ENCODE measurements at places on chromosomes 2 and 18. TPM values are rescaled to one million over a fixed set of nuclear protein-coding genes. Genes with fewer than 3 reads are reported as not detected.

LAPTM4A gene
- total RNA-seq: 220 TPM

UPP2 gene
- not detected for total RNA-seq

IL37 gene
- total RNA-seq: 1.1 TPM

ANKRD62 gene
- total RNA-seq: 0.20 TPM

LYPD6B gene
- 0.79 TPM for total RNA-seq

SLC16A14 gene
- total RNA-seq: 3.1 TPM

CCDC74B gene
- 2.4 TPM for total RNA-seq

DNA sequence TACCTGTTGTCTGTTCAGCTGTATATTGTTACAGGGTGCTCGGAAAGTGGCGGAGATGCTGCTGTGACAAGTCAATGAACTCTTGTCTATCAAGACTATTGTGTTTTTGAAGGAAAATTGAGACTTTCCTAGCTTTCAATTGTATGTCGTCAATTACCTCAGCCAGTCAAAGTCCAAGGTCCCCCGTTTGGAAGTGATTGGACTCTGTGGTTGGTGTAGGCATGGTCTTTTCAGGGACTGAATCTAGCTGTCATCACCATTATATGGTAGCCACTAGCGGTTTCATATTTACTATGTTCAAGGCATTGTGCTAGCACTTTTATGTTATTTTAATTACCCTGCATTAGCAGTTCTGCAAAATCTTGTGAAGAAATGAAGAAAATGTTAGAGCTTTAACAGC lies 54.9 kb downstream of the XRCC5 start:
- no peaks in the 10 kb centered on the region for H3K27me3 ChIP-seq
- peaks cover 96% of the 10 kb centered on the region for H3K36me3 ChIP-seq
- H3K27ac ChIP-seq: no peak overlapping the region
- no peak overlapping the region for H3K4me3 ChIP-seq

DNA sequence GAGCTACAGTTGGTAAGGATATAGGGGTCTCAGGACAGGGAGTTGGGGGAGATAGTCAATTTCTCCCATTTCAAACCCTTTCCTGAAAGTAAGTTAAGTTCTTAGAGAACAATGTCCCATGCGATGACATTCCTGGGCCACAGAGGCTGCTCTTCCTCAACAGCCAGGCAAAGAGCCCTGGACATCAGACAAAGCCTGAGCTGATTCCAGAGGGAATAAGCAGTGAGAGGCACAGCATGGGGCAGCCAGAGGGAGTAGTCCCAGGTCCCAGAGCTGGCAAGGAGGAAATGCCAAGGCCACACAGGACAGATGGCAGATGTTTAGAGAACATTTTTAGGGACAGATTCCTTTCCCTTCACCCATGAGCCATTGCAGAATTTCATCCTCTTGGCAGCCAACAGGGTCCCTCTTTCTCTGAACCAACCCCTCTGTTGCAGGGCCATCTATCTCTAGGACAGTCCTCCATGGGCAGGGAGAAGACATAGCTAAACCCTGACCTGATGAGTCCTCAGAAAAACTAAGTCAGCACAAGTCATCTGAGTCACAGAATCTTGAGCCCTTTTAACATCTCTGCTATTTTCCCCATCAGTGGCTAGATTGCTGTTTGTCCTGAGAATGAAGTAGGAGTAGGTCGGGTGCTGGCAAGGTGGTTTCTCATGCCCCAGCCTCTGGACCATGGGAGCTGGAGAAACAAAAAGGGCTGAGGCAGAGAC lies 81.6 kb upstream of the STPG4 start:
- no peak for DNase-seq
- H3K27ac ChIP-seq: no peak overlapping the region
- H3K36me3 ChIP-seq: no peaks in the 10 kb centered on the region

DNA sequence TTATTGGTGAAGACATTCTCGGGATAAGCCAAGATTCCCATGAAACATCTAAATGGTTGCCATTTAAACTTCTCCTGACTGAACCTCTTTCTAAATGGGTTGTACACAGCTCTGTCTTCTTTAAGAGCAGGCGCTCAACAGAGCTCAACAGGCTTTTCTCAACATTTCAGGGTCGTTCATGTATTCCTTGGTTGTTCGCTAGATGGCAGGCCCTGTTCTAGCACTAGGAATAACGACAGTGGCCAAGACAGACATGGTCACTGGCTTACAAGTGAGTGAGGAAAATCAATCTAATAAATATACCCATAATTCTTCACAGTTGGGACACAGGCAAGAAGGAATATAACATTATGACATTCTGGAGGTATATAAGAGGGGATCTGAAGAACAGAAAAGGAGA lies 154.5 kb downstream of the SMAD2 start:
- no peak for DNase-seq
- H3K4me1 ChIP-seq: no peaks in the 10 kb centered on the region
- no peaks in the 10 kb centered on the region for H3K36me3 ChIP-seq
- H3K27ac ChIP-seq: no peak overlapping the region
- H3K4me3 ChIP-seq: no peak overlapping the region

- H3K4me1 ChIP-seq: peaks cover 17% of the 10 kb centered on the region
- H3K4me3 ChIP-seq: no peak overlapping the region
- no peaks in the 10 kb centered on the region for H3K36me3 ChIP-seq
- H3K27me3 ChIP-seq: no peaks in the 10 kb centered on the region
- no peak for DNase-seq
- H3K27ac ChIP-seq: peak overlapping the region; percentile 1
Measured at GRCh38 chr2:54704238-54704637, 19.2 kb upstream of the EML6 start.

DNA sequence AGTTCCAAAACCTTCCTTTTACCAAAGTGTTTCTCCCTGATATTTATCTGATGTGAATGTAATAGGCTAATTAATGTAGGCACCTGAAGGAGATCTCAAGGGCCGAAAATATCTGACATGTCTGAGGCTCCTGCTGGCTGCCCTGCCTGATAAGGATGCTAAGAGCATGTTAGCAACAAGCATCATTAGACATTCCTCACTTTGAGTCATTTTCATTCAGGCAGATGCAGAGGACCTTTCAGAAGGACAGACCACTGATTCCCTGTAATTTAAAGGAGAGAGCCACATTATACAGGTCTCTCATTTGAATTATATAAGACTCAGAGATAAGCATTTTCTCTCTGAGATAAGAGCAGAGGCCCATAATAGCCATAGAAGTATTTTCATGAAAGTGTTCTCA lies 222.4 kb upstream of the NCKAP5 start:
- no peaks in the 10 kb centered on the region for H3K4me1 ChIP-seq
- no peak overlapping the region for H3K4me3 ChIP-seq
- DNase-seq: no peak
- no peaks in the 10 kb centered on the region for H3K27me3 ChIP-seq
- H3K36me3 ChIP-seq: no peaks in the 10 kb centered on the region

- no peaks in the 10 kb centered on the region for H3K36me3 ChIP-seq
- H3K27me3 ChIP-seq: no peaks in the 10 kb centered on the region
- peaks cover 2% of the 10 kb centered on the region for H3K4me1 ChIP-seq
- H3K27ac ChIP-seq: no peak overlapping the region
Measured at GRCh38 chr2:213290501-213290900, 6.2 kb downstream of the SPAG16 start.

GRCh38 chr18:54713386-54713785 lies 114.9 kb upstream of the RAB27B start:
- DNase-seq: no peak
- no peak overlapping the region for H3K4me3 ChIP-seq
- peaks cover 4% of the 10 kb centered on the region for H3K4me1 ChIP-seq
- H3K27ac ChIP-seq: no peak overlapping the region
- H3K36me3 ChIP-seq: no peaks in the 10 kb centered on the region
- H3K27me3 ChIP-seq: peaks cover 24% of the 10 kb centered on the region

- H3K4me3 ChIP-seq: no peak overlapping the region
- no peaks in the 10 kb centered on the region for H3K27me3 ChIP-seq
- H3K4me1 ChIP-seq: no peaks in the 10 kb centered on the region
- DNase-seq: no peak
- H3K36me3 ChIP-seq: no peaks in the 10 kb centered on the region
Measured at GRCh38 chr2:151056870-151057269, 204.8 kb downstream of the RBM43 start.

DNA sequence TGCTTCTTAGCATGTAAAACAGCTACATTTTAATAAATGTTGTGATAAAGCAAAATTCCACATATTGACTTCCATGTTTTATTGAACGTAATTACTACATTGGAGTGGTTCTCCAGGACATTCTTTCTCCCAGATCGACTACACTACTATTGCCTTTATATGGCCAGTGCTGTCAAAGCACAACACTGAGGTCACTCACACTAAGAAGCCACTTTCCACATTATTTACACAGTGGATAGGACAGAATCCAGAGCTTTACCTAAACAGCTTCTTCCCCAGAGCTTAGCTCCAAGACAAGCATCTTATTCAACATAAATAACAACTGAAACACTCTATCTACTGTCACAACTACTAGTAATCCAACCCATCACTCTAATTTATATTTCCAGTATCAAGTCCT lies 73.9 kb upstream of the WDR75 start:
- no peak overlapping the region for H3K4me3 ChIP-seq
- H3K4me1 ChIP-seq: no peaks in the 10 kb centered on the region
- H3K27me3 ChIP-seq: no peaks in the 10 kb centered on the region
- H3K36me3 ChIP-seq: no peaks in the 10 kb centered on the region
- no peak overlapping the region for H3K27ac ChIP-seq

DNA sequence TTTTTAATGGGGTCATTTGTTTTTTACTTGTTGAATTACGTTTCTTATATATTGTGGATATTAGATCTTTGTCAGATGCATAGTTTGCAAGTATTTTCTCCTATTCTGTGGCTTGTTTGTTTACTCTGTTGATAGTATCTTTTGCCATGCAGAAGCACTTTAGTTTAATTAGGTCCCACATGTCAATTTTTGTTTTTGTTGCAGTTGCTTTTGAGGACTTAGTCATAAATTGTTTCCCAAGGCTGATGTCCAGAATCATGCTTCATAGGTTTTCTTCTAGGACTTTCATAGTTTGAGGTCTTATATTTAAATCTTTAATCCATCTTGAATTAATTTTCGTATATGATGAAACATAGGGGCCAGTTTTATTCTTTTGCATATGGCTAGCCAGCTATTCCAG lies 13.2 kb downstream of the PIKFYVE start:
- H3K4me3 ChIP-seq: no peak overlapping the region
- H3K4me1 ChIP-seq: no peaks in the 10 kb centered on the region
- no peaks in the 10 kb centered on the region for H3K36me3 ChIP-seq

DNA sequence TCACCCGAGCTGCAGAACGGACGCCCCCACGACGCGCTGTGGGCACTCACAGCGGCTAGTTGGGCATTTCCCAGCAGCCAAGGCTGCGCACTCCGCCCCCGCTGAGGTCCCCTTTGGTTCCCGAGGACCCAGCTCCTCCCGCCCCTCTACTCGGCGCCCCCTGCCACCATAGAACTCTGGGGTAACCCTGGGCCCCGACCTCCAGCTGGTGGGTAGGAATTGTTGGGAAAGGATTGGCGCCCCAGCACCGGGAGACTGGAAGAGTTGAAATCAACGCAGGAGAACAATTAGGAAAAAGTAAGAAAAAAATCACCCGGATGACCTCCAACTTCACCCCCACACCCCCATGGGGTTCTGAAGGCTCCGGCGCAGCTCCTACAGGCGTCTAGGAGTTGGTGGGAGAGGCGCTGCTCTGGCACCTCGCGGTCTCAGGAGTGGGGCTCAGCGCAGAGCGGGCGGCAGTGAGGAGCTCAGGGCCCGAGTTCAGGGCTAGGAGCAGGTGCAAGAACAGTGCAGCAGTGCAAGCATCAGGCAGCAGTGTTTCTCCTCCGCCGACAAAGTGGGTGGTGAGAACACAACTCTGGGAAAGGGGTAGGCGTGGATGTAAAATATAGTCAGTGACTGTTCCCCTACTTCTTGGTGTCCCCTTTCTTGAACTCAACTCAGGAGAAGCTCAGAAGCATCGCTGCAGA lies 14.0 kb downstream of the POU3F3 start:
- H3K36me3 ChIP-seq: no peaks in the 10 kb centered on the region
- no peak overlapping the region for H3K27ac ChIP-seq
- H3K4me1 ChIP-seq: peaks cover 17% of the 10 kb centered on the region
- H3K4me3 ChIP-seq: no peak overlapping the region
- peaks cover 100% of the 10 kb centered on the region for H3K27me3 ChIP-seq

GRCh38 chr2:106694964-106695470 lies 190.9 kb downstream of the ST6GAL2 start:
- DNase-seq: no peak
- H3K4me1 ChIP-seq: no peaks in the 10 kb centered on the region
- no peaks in the 10 kb centered on the region for H3K36me3 ChIP-seq
- no peaks in the 10 kb centered on the region for H3K27me3 ChIP-seq
- no peak overlapping the region for H3K27ac ChIP-seq

DNA sequence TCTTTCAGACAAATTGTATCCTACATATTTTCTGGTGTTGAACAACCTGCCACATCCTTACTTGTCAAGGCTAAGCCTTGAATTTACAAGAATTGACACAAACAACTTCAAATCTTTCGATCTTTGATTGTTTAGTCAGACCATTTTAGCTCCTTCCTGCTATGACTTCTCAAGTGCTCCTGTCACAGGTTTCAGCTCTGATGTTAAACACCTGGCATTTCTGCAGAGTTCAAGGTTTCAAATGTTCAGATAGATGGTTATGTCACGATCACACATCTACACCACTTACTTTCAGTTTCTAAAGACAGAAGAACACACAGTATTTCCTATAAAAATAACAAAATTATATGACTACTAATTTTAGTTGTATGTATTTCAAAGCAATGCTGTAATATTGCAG lies 84.0 kb downstream of the RND3 start:
- no peak overlapping the region for H3K27ac ChIP-seq
- H3K4me3 ChIP-seq: no peak overlapping the region
- no peak for DNase-seq
- no peaks in the 10 kb centered on the region for H3K27me3 ChIP-seq
- H3K36me3 ChIP-seq: no peaks in the 10 kb centered on the region
- no peaks in the 10 kb centered on the region for H3K4me1 ChIP-seq

DNA sequence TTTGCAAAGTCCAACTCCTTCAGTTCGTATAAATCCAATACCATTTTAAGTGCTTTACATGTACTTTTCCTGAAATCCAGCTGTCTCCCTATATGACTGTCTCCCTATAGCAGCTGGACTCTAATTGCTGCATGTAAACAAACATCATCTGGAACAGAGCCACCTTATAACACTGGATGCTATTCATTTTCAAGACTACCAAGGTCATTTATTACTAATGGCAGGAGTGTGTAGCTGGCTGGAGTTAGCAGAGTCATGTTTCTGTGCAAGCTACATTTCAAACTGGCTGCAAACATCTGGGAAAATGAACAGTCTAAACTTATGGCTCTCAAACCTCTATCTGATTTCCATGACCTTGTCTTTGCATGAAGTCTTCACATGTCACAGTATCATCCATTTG lies 575.2 kb downstream of the PIK3C3 start:
- H3K36me3 ChIP-seq: no peaks in the 10 kb centered on the region
- no peak overlapping the region for H3K4me3 ChIP-seq
- H3K27me3 ChIP-seq: no peaks in the 10 kb centered on the region
- no peaks in the 10 kb centered on the region for H3K4me1 ChIP-seq
